Mesenchymal stem cell (in vitro differentiated cells and primary cell): ENCODE measurements at places on chromosomes 11 and 22.

GRCh38 chr11:36453678-36454077 lies 56.4 kb downstream of the TRAF6 start:
- peak; percentile 22 for DNase-seq

DNA sequence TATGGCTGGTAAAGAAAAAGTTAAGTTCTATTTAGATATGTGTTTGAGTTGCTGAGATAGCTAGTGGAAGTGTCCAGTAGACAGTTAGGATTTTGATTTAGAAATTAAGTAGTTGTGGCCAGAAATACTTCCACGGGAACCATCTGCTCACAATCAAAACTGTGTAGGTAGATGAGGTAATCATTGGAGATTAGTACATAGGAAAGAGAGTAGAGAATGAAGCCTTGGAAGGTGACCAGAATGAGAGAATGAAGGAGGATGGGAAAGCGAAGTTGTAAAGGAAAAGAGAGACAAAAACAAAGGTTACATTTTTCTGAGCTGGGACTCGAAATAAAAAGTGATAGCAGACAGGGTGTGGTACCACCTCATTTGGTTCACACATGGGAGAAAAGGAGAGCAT lies 296.9 kb upstream of the SORL1-AS1 start:
- DNase-seq = no peak

DNA sequence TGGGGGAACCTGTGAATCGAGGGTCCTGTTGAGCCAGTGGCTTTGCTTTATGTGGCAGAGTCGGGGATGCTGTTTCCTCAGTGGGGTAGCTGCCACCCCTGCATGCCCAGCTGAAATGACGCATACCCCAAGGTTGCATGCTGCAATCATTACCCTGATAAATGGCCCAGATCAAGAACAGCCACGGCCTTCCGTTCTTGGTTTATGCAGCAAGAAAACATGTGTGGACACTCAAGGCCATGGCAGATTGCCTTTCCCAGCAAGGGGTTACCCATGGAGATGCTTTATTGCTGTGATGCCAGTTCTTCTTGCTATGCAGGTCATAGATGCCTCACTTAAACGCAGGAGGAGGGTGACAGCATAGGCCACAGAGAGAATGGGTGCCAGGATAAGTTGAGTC lies 14.3 kb upstream of the SREBF2 start:
- no peak for DNase-seq

DNA sequence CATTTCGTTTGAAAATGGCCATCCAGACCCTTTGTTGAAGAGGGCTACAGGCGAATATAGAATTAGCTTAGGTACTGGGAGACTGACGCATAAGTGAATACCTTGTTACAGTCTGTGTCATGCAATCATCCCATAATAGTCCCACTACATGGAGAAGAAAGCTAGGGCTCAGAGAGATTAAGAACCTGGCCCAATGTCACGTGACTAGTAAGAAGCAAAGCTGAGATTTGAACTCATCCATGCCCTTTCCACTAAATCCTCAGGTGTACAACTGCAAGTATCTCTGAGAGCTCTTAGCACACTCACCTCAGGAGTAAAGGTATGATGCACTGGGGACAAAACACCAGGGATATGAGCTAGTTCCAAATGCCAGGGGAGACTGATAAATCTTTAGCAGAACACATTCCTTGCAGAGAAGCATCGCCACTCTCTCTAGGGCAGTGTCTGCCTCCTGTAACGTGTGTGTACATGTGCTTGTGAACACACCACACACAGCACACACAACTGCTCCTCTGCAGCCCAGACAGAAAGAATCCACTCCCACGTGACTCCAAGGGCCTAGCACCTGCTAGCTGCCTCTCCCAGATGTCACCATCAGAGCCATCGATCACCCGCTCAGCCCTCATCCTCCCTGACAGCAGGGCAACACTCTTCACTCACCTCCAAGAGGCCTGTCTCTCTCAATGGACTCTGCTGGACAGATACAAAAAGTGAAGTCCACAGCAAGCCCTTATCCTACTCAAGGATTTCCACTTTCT lies 402.8 kb downstream of the NXPE2 start:
- DNase-seq = no peak

- DNase-seq = peak; percentile 51
Measured at GRCh38 chr11:2777386-2777785, 77.6 kb upstream of the KCNQ1OT1 start.

DNA sequence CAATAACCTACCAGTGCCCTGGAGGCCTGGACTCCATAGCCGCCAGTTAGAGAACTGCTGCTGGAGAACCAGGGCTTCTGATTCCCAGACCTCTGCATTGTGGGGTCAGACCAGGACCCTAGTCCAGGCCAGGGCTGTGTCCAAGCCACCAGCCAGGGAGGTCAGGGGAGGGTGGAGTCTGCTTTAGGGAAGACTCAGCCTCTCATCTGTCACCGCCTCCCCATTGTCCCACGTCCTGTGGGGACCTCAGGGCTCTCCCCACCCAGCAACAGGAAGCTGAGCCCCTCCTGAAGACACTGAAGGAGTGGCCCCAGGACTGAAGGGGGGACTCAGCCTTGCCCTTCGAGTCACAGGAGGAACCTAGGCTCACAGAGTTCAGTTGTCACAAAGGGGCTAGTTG lies 41.2 kb downstream of the PDE2A start:
- no peak for DNase-seq

GRCh38 chr11:1281974-1282365 lies 27.5 kb downstream of the TOLLIP start:
- DNase-seq = no peak

GRCh38 chr11:77909277-77909676 lies 85.2 kb downstream of the INTS4 start:
- DNase-seq = no peak

GRCh38 chr11:63906585-63906984 lies 10.4 kb downstream of the RCOR2 start:
- DNase-seq = no peak

DNA sequence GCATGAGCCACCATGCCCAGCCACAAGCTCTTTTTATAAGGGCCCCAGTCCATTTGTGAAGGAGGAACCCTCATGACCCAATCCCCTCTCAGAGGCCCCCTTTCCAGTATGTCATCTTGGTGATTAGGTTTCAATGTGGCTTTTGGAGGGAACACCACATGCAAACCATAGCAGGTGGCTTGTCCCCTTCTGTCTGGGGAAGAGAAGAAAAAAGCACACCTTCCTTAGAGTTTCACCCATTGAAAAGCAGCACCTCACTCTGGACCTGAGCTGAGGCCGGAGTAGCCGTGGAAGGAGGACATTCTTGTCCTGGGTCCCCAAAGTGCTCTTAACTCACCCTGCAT lies 25.4 kb downstream of the NEAT1 start:
- DNase-seq = peak; percentile 88

DNA sequence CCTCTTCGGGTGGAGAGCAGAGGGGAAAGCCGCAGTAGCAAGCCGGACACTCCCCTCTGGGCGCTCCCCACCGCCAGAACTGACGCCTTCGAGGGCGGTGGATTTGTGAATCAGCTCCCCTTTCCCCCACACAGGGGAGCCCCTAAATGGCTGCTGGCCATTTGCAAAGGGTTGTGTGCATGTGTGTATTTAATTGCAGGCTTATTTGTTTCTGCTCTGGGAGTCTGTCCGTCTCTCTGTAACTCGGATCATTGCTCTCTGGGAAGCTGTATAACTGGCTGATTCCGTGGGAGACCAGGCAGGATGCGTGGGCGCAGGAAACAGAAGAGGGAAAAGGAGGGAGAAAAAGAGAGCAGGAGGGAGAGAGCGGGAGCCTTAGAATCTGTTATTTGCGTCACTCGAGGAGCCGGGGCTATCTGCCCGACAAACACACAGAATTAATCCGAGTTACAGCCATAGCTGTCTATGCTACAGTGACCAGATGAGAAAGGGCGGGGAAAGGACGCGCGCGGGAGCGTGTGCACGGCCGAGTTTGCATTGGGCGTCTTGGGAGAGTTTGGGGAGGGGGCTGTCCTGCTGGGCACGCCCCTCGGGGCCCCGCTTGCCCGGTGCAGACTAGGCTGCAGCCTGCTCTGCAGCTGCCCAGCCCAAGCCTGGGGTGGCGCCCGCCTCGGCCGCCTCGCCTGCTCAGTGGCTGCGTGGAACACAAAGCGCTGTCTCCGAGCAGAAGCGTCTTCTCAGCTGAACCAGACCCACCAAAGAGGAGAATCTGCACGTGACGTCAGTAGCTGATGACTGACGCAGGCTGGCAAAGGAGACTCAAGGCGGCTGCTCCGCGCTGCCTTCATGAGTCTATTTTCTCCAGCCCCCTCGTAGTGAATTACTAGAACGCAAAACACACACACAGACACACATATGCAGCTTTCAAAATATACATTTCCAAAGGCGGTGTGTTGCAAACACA lies 105.3 kb upstream of the HSD17B12 start:
- DNase-seq = peak; percentile 70

DNA sequence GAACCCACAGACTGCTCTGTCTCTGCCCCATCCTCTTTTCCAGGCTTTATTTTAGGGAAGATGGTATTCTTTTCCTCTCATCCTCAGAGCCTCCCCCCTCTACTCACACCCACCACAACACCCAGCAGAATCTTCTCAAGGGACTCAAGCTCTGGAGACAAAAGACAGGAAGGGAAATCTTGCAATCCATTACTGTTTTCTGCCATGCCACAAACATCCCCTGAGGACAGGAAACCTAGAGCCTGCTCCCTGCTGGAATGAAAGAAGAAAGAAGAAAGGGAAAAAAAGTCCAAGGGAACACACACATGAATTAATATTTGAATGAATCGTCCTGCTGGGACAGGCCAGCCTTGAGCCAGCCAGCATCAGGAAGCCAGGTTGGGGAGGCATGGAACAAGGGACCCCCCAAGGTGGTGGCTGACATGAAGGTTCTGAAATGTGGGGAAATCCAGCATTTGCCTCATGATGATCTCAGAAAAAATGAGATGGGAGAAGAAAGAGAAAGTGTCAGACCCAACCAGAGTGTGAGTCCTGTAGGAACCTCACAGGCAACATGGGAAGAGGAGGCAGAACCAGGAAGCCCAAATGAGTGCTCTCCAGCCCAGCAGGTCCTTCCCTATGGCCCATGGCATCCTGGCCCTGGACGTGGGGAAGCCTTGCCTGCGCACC lies 34.0 kb downstream of the SLCO2B1 start:
- DNase-seq = peak; percentile 12

GRCh38 chr11:72719551-72719950 lies 32.7 kb downstream of the ARAP1 start:
- no peak for DNase-seq

DNA sequence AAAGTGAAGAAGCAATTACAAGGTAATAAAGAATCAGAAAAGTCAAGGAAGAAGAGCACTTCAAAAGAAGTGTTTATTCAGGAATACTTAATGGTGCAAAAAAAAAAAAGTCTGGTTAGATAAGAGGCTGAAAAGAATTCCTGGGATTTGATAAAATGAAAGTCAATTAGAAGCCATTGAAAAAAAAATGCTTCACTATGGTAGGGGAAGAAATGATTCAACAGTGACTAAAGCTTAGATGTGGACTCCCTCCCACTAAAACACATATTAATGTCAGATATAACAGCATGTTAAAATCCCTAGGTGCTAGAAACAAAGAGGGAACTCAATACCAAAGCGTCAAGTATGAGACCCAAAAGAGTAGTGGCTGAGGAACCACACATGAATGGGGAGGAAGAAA lies 335.3 kb upstream of the PITPNB start:
- no peak for DNase-seq

DNA sequence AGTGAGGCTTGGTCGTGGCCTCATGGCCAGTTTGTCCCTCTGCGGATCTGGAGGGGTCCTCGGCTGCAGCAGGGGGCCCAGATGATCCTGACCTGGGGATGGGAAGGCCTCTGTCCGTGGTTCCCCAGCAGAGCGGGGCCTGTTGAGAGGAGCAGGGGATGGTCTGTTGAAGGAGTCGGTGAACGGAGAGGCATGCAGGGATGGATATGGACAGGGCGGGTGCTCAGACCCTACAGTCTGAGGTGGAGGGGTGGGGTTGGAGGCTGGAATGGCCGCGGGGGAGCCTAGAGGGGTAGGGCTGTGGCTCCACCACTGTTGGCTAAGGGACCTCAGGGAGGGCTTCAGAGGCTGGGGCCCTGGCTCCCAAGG lies 33.8 kb downstream of the RTN4R start:
- DNase-seq = no peak

GRCh38 chr22:30667107-30667493 lies 575 bp downstream of the DUSP18 start:
- DNase-seq = no peak

DNA sequence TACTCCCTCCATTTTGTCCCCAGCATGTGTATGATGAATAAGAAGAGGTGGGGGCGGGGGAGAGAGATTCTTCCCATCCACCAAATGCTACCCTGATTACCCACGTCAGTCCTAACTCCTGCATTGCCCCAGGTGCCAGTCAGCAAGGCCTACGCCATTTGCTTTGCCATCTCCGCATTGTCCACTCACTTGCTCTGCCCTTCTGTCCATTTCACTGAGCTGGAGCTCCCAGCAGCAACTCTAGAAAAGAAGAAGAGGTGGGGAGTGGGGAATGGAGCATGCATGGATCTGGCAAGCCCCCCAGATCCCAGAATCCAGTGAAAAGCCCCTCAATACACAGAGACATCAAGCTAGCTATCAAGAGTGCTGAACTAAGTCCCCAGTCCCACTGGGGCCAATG lies 19.0 kb downstream of the WT1 start:
- DNase-seq = no peak

GRCh38 chr11:92101920-92102319 lies 122.7 kb upstream of the FAT3 start:
- no peak for DNase-seq

DNA sequence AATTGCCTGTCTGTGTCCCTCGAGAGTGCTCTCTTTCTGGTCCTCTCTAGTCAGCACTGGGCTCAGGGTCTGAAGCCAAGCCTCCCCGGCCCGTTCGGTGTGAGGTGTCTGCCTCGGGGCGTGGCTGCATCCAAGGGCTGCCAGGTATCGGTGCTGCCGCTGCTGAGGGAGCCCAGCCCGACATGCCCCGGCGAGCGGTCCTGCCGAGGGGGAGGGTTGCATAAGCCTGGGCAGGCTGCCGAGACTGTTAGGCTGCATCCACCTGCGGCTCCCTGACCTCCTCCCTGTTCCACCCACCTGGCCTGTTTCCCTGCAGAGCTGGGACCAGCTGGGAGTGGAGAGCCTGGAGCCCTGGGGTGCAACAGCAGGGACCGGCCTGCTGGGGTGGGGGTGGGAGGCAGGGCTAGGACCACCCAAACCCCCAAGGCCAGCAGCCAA lies 6.3 kb downstream of the OVOL1 start:
- DNase-seq = no peak

- no peak for DNase-seq
Measured at GRCh38 chr11:134838708-134839107, 426.7 kb upstream of the B3GAT1 start.
